ENCODE measurements at places on chromosomes 12 and 14.
A peak's percentile ranks its signal among the peaks of the same experiment; 100 is the strongest.

- no peak for DNase-seq
These were observed 284.4 kb upstream of the CRY1 start for GRCh38 chr12:107377596-107378385.

- DNase-seq, result no peak
These were observed 304.7 kb downstream of the ADGRD1 start for GRCh38 chr12:131258398-131258797.

DNA sequence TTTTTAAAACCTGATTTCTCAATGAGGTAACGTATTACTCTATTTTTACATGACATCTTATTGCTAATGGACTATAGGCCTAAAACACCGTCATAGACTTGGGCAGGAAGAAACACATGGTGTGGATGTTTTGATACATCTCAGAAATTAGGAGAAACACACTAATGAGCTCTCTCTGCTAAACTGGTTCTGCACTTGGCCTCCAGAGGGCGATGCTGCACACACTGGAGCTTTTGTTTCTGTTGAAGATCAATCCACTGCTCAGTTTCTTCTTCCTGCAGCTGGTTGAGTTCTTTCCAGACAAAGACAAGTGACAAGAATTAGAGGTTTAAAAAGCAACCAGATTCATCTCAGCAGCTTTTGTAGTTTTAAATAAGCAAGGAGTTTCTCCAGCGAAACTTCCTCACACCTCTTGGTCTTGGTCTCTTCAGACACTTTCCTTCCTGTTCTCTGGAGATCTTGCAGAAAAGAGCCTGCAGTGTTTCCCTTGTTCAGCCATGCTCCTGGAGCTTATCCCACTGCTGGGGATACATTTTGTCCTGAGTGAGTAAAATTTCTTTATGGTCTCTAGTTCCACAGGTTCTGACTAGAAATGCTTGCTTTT, 178.5 kb upstream of the OR4E1 start:
- DNase-seq, result peak; percentile 53

- DNase-seq, result no peak
These were observed 75.6 kb downstream of the LMO3 start for GRCh38 chr12:16530268-16530850.

- DNase-seq, result no peak
These were observed 63.7 kb upstream of the ZFP36L1 start for GRCh38 chr14:68856572-68856971.

DNA sequence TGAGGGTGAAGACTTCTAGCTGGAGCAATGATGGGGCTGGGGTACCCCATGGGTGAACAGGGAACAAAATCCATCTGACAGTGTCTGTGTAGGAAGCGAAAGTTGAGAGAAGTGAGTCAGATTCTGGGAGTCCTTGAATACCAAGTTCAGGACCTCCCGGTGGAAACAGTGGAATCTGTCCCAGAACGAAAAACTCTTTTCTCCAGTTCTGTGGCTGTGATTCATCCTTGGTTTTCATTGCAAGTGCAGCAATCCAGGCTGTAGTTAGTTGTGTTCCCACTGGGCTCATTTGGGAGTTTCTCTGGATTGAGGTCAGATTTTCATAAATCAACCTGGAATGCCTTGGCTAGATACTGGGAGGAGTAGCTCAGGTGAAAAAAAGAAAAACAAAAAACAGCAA, 120.7 kb downstream of the C12orf75 start:
- DNase-seq, result no peak

DNA sequence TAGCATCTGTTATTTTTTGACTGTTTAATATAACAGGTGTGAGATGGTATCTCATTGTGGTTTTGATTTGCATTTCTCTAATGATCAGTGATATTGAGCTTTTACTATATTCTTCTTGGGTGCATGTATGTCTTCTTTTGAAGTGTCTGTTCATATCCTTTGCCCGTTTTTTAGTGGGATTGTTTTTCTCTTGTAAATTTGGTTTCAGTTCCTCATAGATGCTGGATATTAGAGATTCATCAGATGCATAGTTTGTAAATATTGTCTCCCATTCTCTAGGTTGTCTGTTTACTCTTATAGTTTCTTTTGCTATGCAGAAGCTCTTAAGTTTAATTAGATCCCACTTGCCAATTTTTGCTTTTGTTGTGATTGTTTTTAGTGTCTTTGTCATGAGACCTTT, 48.9 kb upstream of the NEDD1 start:
- no peak for DNase-seq

- no peak for DNase-seq
These were observed 8.0 kb upstream of the CERS5 start for GRCh38 chr12:50174971-50175715.

DNA sequence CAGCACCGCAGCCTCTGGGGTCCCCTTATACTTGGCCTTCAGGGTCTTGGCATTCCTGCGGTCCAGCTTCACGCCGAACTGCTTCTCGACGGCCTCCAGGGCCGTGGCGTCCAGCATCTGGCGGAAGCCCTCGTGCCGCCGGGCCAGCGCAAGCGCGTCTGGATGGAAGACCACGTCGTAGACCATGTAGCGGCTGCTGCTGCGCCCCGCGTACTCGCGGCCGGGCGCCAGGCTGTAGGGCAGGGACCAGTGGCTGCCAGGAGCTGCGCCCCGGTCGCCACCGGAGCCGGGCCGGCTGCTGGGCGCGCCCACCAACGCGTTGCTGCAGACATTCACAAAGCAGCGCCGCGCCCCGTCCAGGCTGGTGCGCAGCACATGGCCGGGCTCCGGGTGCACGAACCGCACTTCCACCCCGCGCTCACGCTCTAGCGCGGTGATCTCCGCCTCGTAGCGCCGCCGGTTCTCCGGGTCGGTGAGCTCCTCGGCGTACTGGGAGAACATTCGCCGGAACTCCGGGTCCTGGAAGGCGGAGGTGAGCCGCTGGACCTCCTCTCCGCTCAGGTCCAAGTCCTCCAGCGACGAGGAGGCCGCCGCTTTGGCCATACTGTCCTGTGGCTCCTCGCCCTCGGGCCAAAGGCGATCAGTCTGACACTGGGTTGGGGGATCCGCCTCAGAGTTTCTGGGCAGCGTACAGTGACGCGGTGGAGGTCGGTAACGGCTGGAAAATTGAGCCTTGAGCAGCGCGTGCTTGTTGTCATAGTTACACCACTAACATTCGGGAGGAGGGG, at the start of gene DNAAF2:
Gene DNAAF2, minus strand, starts transcription at position 698 of the 788 bp plus-strand sequence. Its CDS starts 95 bp downstream, at position 603.
- DNase-seq, result peak; percentile 46

GRCh38 chr14:49849213-49849847, 3.3 kb downstream of the NEMF start:
- no peak for DNase-seq

DNA sequence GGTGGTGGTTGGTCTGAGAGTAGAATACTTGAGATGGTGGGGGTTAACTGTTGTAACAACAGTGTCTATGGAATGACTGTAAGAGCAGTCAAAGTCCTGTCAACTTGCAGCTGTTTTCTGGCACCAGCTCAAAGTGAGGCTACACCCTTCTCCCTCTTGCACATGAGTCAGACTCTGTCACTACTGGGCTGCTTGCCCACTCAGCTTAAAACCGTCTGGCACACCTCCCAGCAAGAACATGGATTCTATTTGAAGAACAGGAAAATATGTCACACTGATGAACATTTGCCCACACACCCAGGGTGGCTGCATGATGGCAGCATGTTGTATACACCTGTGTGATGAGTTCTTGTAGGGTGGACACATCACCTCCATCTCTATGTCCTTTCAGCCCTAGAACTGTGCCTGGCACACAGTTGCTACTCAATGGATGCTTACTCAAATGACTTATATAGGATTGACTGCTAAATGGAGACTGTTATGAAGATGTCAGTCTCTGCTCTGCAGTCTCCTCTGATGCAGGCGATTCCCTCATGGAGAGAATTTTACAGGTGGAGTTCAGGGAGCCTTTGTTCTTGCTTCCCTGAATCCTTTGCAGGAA, 19.3 kb upstream of the SERPINA6 start:
- no peak for DNase-seq

DNA sequence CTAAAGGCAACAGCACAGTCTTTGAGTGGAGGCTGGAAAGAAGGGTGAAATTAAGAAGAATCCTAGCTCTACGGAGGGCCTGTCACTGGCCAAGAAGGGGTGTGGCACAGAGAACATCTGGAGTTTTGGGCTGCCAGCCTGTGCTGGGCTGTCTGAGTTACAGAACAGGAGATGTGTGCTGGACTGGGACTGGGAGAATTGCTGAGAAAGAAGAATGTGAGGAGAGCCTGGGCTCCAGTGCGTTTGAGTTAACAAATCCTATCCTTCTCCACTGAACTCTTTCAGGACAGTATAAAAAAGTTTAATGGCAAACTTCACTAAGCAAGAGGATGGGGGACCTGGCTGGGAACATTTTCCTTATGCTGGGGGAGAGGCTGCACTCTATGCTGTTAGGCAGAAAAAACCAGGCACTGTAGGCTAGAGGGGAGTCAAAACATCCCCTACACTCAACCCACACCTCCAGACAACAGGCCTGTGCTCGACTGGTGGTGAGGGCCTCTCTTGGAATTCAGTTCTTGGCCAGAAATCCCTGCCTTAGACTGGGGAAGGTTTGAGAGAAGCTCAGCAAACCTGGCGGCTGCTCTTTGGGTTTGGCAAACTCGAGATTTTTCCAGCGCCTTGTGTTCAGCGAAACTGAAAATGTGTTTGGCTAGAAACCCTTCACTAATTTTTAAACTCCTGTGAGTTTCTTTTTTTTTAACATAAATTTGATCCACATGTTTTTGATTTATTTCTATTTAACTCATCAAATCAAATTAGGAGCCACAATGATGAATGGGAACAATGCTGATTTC, 217.3 kb downstream of the MON2 start:
- DNase-seq, result no peak

DNA sequence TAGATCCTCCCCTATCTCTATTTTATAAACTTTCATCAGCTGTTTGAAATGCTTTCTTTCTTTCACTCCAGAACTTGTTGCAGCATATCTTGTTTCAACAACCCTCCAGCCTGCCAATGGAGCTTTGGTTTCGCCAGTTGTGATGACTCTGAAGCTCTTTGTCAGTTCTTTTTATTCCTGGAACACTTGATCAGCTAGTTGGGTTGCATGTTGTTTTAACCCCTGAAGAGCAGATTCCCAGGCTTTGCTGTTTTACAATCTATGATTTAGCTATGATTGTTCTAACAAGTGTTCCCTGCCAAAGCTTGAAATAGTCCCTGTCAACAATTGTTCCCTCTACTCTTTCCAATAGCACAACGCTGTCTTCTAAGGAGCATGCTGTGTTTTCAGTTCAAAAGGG, 50.6 kb upstream of the FUT8 start:
- DNase-seq, result no peak

DNA sequence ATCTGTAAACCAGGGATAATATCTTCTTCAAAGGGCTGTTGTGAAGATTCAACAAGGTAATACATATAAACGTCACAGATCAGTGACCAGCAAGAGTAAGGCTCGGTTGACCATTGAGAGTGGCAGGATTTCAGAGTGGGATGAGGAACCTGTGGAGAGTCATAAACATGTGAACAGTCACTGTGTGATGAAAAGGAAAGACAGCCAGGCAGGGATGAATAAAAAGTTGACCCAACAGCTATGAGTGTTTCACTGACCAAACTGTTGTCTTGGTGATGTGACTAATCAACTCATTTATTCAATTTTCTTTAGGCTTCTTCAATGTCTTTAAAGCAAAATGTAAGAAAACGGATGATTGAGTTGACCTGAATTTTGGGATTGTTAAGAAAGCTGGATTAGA, 8.6 kb upstream of the FRMD6 start:
- no peak for DNase-seq

- no peak for DNase-seq
These were observed 106.5 kb upstream of the PRKD1 start for GRCh38 chr14:30034152-30034551.

DNA sequence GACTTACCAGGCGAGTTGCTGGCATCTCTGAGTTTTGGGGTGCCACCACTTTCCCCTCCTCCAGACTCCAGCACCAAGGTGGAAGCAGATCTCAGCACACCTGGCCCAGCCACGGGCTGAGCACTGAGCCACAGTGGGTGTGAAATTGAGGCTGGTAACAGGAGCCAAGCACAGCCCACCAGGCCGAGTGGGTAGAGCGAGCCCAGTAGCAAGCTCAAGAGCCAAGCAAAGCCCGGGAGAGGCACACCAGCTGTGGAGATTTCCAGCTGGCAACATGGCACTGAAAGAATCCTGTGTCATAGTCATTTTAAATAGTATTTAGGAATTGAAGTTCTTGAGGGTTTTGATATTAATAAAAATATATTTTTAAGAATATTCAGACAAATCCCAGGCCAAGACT, 596.2 kb upstream of the TMEM132C start:
- DNase-seq, result no peak

Data from effector CD8-positive, alpha-beta T cell (primary cell).